SK-N-SH (cell line): ENCODE measurements at places on chromosomes 7 and 10.

- no peak for DNase-seq
Observed at GRCh38 chr10:18136073-18136791, 4.0 kb upstream of the CACNB2 start.

DNA sequence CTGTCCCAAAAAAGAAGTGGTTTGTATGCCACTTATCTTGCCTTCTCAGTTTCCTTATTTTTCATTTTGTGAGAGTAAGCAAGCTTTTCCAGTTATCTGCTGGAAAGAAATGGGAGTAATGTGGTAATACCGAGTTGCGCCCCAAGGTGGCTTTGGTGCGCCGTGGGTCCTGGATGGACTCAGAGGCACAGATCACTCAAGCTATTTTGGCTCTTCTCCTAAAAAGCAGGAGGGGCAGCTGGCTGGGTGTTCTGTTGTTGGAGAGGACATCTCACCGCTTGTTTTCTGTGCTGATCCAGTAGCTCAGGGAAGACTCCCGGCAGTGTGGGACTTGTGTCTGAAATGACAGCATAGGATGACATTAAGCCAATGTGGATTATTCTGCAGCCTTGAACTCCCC is 16.4 kb downstream of the PRKRIP1 start:
- DNase-seq, result peak; percentile 73

DNA sequence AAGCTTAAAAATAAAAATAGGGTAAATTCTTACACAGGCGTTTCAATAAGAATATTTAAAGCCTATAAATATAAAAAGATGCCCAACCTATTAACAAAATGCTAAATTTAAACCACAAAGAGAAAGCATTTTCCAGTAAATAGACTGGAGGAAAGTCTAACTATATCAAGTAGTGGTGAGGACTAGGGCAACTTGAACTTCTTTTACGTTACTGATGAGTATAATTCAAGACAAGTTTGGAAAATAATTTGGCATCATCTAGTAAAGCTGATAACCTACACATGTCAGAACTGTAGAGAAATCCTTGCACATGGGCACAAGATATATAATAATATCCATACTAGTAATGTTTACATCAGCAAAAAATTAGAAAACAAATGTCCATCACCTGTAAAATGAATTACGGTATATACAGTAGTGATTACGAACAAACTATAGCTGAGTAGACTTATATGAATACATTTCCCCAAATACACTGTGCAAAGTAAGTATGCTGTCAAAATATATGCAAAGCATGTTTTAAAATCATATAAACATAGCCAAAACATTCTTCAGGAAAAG is 27.4 kb downstream of the CRPPA start:
- DNase-seq, result no peak

GRCh38 chr7:1883031-1883761 is 213.1 kb downstream of the ELFN1 start:
- DNase-seq, result no peak

GRCh38 chr7:66033471-66034385 is 41.9 kb upstream of the ASL start:
- DNase-seq, result peak; percentile 60

DNA sequence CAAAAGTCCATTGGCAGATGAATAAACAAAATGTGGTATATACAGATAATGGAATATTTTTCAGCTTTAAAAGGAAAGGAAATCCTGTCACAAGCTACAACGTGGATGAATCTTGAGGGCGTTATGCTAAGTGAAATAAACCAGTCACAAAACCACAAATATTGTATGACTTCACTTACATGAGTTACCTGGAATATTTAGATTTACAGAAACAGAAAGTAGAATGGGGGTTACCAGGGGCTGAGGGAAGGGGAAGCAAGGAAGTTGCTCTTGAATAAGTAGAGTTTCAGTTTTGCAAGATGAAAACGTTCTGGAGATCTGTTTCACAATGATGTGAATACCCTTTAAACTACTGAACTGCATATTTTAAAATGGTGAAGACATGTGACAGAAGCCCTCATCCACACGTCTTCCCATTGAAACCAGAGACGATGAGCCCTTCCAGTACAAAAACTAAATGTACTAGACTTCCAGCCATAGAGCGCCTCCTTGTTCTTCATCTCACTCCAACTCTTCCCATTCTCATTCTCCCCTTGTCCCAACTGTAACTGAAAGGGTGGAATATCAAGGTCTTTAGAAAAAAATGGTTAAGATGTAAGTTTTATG is 62.4 kb downstream of the MICU1 start:
- DNase-seq, result no peak
